ENCODE measurements at places on chromosomes 12 and 14.

DNA sequence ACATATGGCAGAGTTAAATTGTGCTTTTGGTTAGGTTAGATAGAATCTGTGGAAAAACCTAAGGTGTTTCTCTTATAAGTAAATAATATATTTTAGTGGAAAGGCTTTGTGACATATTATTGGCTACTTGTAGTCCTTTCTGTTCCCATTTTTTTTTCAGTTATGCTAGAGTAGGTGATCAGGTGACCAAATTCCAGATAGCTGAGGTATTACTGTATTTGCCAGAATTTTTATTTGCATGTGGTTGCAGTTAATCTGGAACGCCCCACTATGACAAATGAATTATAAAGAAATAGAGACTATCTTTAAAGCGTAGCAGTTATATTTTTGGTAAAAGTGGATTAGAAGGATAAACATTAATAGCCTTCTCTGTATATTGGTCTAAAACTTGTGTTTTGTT, 52.0 kb downstream of the ARHGAP5 start:
- DNase-seq, result no peak

GRCh38 chr12:65740506-65740872, 83.8 kb upstream of the HMGA2 start:
- no peak for DNase-seq

- no peak for DNase-seq
Measured at GRCh38 chr14:61343471-61343870, 22.1 kb downstream of the PRKCH start.

- no peak for DNase-seq
Measured at GRCh38 chr12:32901553-32901952, 5.0 kb upstream of the PKP2 start.

GRCh38 chr12:19138551-19138950, 9.0 kb downstream of the PLEKHA5 start:
- no peak for DNase-seq

DNA sequence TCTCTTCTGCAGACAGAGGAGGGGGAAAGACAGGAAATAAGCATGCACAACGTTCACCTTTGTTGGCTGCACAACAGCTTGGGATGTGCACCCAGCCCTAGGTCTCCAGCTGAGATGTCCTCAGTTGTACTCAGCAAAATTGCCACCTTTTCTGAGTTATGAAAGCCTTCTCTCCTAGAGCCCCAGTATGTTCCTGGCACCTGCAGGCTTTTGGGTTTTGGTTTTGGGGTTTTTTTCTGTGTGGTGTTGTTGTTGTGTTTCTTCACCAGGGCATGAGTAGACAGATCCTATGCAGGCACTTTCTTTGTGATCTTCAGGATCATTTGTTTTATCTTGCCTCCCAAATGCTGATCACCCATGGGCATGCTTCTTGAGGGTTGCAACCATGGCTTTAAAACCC, 463.4 kb downstream of the DPF3 start:
- DNase-seq, result no peak

GRCh38 chr12:123571343-123571813, 13.0 kb upstream of the TMED2 start:
- no peak for DNase-seq

GRCh38 chr14:104320611-104321086, 182.3 kb downstream of the KIF26A start:
- DNase-seq, result no peak

GRCh38 chr14:67650694-67651093, 23.7 kb downstream of the VTI1B start:
- DNase-seq, result no peak

GRCh38 chr12:42660117-42660516, 70.6 kb upstream of the PRICKLE1 start:
- no peak for DNase-seq

DNA sequence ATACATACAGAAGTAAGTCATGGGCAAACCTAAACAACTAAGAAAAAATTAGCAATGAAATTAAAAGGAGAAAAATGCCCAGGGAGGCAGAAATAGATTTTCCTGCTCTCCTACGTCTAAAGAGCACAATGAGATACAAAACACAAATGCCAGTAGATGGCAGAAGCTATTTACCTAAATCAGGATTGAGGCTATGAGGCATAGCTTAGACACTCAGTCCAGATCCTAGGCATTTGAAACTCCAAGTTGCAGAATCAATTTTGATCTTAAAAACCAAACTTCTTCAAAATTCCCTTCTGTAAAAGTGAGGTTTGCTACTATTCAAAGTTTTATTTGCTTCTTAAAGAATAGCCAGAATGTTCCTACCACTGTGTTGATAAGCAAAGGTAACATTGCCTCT, 368.6 kb downstream of the DAD1 start:
- DNase-seq, result no peak

GRCh38 chr12:116222358-116222757, 55.1 kb downstream of the MED13L start:
- DNase-seq, result peak; percentile 26

GRCh38 chr12:74957231-74957630, 252.4 kb downstream of the KCNC2 start:
- DNase-seq, result no peak

DNA sequence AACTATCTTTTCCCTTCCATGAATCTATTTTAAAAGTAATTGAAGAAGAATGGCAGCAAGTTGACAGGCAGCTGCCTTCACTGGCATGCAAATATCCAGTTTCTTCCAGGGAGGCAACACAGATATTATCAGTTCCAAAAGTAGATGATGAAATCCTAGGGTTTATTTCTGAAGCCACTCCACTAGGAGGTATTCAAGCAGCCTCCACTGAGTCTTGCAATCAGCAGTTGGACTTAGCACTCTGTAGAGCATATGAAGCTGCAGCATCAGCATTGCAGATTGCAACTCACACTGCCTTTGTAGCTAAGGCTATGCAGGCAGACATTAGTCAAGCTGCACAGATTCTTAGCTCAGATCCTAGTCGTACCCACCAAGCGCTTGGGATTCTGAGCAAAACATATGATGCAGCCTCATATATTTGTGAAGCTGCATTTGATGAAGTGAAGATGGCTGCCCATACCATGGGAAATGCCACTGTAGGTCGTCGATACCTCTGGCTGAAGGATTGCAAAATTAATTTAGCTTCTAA, 18.4 kb downstream of the TMPO start:
- DNase-seq, result no peak

DNA sequence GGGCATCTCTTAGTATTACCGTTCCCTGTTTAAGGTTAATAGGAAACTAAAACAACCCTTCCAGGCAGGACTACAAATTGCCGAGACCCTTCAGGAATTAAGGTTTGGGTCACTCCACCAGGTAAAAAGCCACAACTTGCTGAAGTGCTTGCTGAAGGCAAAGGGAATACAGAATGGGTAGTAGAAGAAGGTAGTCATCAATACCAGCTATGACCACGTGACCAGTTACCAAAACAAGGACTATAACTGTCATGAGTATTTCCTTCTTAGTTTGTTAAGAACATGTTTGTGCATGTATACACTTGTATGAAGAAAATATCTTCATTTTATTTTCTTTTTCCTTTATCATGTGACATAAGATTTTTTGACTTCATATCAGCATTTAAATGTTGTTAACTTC, 578.7 kb upstream of the FBXO33 start:
- DNase-seq, result no peak

- no peak for DNase-seq
Measured at GRCh38 chr12:88784166-88784565, 203.9 kb upstream of the KITLG start.

DNA sequence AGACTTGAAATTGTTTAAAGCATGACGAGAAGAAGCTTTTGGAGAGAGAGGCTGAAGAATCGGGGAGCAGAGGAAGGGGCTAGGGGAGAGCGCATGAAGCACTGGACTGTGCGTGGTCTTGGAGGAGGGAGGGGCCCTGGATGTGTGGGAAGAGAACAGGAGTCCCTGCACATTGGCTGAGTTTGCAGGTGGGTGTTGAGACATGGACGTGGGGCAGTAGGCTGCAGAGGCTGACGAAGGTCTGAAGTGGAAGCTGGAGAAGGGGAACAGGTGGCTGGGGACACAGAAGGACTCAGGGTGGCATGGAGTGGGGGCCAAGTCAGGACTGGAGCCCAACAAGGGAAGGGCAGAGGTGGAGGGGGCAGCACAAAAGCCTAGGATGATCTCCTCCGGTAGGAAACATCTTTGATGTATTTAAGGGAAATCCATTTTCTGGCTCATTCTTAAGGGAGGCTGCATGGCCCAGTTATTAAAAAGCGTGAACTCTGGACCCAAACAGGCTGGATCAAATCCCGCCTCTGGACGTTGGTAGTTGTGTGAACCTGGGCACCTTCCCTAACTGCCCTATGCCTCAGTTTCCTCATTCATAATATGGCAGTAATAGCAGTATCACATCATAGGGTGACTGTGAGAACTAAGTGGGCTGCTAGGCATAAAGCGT, 29.0 kb downstream of the ADGRD1 start:
- no peak for DNase-seq

- no peak for DNase-seq
Measured at GRCh38 chr12:13273850-13274249, 77.3 kb downstream of the EMP1 start.

DNA sequence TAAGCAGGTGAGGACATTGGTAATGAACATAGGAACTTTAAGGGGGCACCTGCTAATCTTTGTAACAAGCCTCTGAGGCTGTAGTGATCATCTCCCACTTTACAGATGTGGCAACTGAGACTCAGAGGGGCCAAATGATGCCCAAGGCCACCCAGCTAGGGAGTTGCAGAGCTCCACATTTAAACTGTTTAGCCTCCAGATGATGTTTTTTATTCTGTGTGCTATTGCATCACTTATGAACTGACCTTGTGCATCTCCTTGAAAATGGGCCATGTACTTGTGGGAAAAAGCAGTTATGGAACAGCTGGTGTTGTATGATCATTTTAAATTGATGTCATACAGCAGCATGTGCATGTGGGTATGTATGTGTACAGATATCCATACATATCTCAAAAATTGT, 41.4 kb downstream of the TPCN1 start:
- DNase-seq, result no peak

DNA sequence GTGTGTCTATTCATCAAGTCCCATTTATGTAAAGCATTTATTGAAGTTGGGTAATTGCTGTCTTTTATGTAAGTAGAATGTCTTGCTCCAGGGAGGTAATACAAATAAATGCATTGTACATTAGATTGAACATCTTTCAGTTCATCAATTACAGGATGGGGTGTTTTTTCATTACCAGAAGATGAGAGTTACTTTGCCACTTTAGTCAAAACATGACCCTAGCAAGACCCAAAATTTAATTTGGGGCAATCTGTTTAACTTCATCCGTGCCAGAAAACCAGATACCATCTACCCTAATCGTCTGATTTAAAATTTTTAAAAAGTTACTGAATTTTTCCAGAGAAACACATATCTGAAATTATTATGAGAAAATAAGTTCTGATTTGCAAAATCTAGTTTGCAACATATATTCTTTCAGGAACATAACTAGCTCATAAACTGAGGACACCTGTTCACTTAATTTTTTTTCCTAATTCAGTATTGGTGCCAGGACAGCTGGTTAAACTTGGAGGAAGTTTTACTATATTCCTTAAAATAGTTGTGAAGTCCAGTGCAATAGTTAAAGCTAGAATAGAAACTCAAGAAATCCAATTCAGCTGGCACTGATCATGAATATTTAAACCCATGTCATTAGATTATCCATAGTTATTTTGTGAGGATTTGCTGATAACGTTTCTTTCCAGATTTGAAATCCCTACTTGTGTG, 114.5 kb downstream of the SRGAP1 start:
- no peak for DNase-seq

- no peak for DNase-seq
Measured at GRCh38 chr12:71581206-71581605, 82.4 kb downstream of the ZFC3H1 start.

GRCh38 chr14:100894416-100894815, 9.1 kb downstream of the RTL1 start:
- no peak for DNase-seq

- no peak for DNase-seq
Measured at GRCh38 chr14:72909163-72909562, 15.3 kb upstream of the DPF3 start.

- no peak for DNase-seq
Measured at GRCh38 chr12:83971781-83972180, 940.8 kb downstream of the SLC6A15 start.

GRCh38 chr14:94165744-94166143, 8.4 kb upstream of the PPP4R4 start:
- no peak for DNase-seq

DNA sequence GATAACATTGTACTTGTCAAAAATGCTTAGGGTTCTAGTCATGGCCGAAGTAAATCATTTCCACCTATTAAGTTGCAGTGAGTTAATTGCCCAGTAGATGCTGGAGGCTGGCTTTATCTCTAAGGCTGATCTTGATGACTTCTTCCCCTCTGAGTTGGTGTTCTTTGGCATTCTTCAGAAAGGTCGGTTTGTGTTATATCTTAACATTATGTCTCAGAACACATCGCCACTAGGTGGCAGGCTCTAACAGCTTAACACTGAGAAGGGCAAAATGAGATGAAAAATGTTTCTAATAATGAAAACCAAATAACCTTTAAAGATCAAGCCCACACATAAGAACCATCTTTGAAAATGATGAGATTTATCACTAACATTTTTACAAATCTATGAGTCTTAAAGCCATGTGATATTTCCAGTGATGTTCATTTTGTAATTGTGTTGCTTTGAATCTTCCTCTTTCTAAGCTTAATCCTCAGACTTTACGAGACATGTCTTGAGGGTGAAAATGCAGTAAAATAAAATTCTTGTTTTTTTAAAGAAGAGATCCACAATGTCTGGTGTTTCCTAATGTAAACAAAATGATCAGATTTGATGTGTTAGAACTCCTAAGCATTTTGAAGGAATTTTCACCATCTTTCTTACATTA, 28.6 kb downstream of the SUDS3 start:
- peak; percentile 53 for DNase-seq

- DNase-seq, result no peak
Measured at GRCh38 chr12:117494833-117495655, 133.6 kb upstream of the NOS1 start.

- DNase-seq, result peak; percentile 68
Measured at GRCh38 chr12:6632026-6632983, 3.5 kb downstream of the LPAR5 start.

- no peak for DNase-seq
Measured at GRCh38 chr12:117046011-117046369, 53.2 kb downstream of the TESC start.

- no peak for DNase-seq
Measured at GRCh38 chr12:19910681-19911080, 457.7 kb upstream of the PDE3A start.

GRCh38 chr12:23891115-23891514, 58.4 kb downstream of the SOX5 start:
- DNase-seq, result no peak

Data from CD4-positive, alpha-beta T cell treated with Interleukin-4 for 4 hours (primary cell).